ENCODE measurements at places on chromosomes 7 and 10.
A peak's percentile ranks its signal among the peaks of the same experiment; 100 is the strongest.

GRCh38 chr10:26491934-26492333 lies 53.8 kb downstream of the APBB1IP start:
- DNase-seq, result no peak

GRCh38 chr7:11775401-11775800 lies 56.6 kb downstream of the THSD7A start:
- no peak for DNase-seq

DNA sequence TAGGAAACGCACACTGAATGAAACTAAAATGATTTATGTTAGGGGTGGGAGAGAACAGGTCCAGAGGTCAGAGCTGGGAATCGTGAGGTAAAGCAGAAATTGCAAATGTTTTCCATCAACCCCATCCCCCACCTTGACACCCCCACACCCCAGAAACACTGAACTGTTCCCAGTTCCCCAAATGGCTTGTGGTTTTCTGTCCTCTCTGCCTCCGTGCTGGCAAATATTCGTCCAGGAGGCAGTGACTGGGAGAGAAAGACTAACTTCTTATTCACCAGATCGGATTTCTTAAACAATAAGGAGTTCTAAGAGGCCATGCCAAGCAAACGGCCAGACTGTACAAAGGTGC lies 730 bp upstream of the RASSF4 start:
- no peak for DNase-seq

GRCh38 chr7:94417306-94417705 lies 22.6 kb downstream of the COL1A2 start:
- no peak for DNase-seq

DNA sequence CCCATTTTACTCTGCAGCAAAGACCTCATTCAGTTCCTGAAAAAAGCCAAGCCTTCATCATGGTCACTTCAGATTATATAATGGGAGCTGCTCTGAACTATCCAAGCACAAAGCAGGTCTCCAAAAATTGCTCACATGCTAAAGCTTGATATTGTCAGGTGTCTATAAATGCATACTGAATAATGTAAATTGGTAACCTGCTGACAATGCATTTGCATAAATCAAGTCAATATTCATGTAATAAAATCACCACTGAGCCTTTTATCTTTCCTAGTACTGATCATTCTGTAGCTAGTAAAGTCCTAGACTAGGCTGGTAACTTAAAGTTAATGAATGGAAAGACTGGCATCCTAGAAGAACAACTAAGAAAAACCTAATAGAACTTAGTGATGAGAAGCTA lies 188.3 kb downstream of the IMMP2L start:
- no peak for DNase-seq

- DNase-seq, result no peak
Observed at GRCh38 chr10:71812016-71812912, 38.8 kb downstream of the PSAP start.

DNA sequence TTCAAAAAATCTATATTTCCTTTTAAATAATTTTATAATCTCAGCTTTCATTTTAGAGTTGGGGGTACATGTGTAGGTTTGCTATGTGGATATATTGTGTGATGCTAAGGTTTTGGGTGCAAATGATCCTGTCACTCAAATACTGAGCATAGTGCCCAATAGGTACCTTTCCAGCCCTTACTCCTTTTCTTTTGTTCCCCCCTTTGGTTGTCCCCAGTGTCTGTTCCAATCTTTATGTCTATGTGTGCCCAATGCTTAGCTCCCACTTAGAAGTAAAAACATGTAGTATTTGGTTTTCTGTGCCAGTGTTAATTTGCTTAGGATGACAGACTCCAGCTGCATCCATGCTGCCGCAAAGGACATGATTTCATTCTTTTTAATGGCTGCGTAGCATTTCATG lies 103.6 kb downstream of the ZEB1 start:
- DNase-seq, result no peak

DNA sequence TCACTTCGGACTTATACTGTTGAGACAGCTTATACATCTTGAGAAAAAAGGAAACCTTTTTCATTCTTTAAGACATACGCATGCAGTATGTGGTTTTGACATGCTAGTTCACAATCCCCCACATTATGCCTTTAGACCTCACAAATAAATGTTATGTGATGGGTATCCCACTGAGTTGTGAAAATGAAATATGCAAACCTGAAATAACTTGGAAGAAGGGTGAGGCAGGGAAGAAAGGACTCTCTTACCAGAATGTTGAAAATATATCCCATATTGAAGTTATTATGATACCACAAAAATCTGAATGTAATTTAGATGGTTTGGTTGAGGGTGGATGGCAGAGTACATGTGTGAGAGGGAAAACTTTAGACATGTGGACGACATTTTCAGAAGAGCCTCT lies 379.8 kb downstream of the BBS9 start:
- DNase-seq, result no peak

- DNase-seq, result no peak
Observed at GRCh38 chr10:43899224-43899959, 250.7 kb upstream of the ZNF32 start.

DNA sequence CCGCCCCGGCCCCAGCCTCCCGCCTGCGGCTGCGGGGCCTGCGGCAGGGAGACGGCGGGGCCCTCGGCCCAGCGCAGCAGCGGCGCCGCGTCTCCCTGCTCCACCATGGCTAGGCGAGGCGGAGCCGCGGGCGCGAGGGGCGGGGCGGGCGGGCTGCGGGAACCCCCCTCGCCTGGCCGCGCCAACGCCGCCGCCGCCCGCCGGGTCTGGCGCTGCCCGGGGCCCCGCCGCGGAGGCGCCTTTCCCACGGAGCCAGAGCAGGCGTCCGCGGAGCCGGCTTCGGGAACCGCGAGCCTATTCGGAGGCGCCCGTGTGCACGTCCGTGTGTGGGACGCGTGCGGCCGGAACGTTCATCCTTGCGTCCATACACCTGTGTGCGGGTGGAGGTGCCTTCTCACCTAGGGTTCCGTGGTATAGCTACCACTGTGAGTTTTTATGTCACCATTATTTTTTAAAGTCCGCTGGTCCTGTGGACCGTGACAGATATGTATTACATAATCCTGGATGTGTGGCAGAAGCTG lies at the start of gene DENND11:
Gene DENND11 (minus strand): TSS at position 120 of the 521 bp plus-strand sequence. CDS start 13 bp downstream, at position 107.
- DNase-seq, result peak; percentile 32

GRCh38 chr7:47473499-47474210 lies 108.3 kb downstream of the TNS3 start:
- no peak for DNase-seq

DNA sequence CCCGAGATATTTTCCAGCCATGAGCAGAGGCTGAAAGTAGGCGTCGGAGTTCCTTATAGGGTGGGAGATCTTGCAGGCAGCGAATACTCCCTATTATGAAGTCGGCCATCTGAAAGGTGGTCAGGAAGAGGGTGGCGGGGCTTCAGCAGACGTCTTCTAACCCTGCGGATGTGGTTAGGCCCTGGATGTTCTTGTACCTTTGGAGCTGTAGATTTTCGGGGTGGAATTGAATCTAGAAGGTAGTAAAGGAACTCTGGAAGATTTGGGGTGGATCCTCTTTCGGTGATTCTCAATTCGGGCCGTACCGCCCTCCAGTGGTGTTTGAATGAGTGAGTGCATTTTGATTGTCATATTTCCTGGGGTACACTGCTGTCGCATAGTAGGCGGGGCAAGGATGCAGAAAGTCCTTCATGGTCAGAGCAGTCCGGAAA lies 635 bp downstream of the NUP205 start:
- peak; percentile 36 for DNase-seq

DNA sequence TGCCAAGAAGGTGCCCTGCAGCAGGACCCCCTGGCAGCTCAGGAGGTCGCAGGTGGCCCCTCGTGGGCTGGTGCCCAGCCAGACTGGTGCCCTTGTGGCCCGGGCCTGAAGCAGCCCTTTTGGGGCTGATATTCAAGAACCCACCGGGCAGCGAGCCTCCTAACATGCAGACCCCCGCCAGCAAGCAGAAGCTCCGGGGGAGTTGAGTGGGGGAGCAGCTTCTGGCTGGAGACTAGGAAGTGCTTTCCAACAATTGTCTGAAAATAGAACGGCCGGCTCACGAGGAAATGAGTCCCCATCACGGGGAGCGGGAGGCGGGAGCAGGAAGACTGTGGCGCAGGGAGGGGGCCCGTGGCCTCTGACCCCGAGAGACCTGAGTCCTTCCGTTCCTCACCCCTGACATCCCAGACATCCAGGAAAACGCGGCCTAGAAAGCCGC lies 9.5 kb upstream of the INTS1 start:
- DNase-seq, result no peak

GRCh38 chr10:10612151-10612550 lies 405.5 kb upstream of the CELF2 start:
- DNase-seq, result no peak

GRCh38 chr10:16742165-16742960 lies 74.9 kb downstream of the RSU1 start:
- DNase-seq, result peak; percentile 6

DNA sequence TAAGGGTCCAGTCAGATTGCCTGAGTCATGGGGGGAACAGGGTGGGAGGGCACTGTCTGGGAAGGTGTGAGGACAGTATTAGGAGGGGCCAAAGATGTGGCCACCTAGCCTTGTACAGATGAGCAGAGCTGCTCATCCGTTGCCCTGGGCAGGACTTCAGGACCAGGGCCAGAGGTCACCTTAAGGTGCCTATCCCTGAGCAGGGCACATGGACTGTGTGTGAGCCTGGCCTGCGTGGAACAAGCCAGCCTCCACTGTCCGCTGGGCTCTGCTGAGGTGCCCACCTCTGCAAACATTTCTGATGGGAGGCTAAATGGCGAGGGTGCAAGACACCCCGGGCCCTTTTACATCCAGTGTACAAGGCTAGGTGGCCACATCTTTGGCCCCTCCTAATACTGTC lies 3.4 kb upstream of the OPN1SW start:
- no peak for DNase-seq

GRCh38 chr10:107901076-107901475 lies 736.6 kb upstream of the SORCS1 start:
- DNase-seq, result no peak

DNA sequence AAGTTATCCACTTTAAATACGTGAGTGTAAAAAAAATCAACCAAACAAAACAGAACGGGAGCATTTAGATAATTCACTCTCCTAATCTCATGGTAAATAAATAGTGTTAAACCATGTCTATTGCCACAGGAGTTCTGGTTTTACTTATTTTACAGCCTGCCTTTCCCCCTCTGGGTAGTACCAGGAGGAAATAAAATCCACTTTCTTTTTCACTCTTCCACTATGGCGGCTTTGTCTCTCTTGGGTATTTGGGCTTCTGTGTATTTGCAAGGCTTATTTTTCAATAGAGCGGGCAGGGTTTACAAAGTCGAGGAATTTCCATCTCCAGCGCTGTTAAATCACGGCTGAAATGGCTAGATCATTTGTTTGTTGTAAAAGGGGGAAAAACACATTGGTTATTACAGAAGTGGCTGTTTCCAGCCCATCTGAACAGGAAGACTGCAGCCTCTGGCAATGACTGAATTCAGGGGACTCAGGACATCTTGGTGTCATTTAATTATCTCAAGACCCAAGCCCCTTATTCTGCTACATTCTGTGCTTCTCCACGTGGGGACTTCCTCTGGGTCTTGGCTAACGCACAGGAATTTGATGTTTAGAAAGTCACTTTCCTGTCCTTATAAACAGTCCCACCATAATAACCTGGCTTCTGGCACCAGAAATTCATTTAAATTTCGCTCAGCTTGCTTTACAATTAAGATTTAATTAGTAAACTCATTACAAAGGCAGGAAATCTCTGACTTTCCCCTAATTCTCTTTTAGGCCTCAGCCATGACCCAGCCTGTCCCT lies 323.9 kb downstream of the GATA3 start:
- DNase-seq, result no peak

GRCh38 chr10:60099998-60100747 lies 193.8 kb upstream of the CCDC6 start:
- peak; percentile 30 for DNase-seq

DNA sequence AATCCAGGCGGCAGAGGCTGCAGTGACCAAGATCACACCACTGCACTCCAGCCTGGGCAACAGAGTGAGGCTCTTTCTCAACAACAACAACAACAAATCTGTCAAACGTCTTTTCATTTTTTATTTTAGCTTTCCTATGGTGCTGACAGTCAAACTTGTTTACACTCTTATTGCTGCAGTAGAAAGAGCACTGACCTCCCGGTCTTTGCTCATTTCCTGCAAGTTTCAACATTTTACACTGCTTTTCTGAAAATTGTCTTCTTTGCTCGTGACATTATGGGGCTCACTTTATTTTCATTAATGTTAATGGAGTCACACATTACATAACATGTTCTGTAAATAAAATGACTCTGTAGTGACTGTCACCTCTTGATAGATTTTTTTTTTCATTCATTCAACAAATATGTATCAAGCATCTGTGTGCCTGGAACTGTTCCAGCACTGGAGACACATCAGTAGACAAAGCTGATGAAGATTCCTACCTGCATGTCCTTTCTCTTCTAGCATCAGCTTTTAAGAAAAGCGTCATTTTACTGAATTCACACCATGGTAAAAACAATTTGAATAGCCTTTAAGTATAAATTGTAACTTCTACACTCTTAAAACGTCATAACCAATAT lies 277.3 kb downstream of the CELF2 start:
- DNase-seq, result no peak

- peak; percentile 56 for DNase-seq
Observed at GRCh38 chr10:47047577-47048525, 136.6 kb downstream of the PTPN20 start.

DNA sequence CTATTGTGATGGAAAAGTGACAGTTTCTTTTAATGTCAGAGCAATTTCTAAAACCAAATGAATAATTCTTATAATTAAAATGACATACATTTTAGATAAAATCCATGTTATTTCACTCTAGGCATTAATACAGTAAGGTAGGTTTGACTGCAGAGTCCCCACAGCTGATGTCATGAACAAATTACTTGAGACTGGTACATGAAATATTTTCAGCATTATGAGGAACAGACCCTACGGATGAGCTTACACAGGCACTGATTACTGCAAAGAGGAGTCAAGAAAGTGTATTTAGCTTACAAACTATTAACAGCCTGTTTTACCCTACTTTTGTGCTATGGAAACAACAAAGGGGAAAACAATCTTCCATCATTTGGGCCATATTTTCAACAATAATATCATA lies 8.9 kb downstream of the COL1A2 start:
- no peak for DNase-seq

DNA sequence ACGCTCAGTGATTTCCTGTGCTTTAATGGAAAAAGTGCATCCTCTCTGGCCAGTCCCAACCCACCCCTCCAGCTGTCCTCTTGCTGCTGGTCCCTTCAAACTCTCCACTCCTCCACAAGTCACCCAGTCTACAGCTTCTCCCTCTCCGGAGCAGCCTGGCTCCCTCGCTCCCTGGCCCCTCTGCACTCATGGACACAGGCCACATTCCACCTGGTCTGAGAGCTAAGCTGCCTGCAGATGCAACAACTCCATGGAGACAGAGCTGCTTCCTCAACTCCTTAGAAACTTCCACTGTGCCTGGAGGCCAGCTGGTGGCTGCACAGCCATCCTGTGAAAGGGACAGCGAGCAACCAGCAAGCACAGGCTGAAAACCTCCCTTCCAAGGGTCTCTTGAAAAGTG lies 88.0 kb downstream of the GPR26 start:
- no peak for DNase-seq

DNA sequence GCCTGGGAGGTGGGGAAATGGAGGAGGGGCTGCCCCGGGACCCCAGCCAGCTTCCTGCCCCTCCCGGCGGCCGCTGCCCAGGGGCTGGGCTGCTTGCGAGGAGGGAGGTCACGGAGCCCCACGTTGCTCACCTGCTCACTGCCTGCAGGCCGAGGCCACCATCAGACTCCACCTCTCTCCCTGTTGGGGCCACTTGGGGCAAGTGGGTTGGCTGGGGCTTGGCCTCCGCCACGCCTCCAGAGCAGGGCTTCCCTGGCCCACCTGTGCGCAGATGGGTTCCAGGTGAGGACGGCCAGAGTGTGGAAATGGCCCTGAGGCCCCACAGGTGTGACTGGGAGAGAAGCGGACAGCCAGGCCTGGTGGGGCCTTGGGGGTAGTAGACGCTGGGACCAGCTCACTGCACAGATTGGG lies 82.8 kb upstream of the DIP2C start:
- no peak for DNase-seq

Data from renal cortex interstitium (tissue), 15 donors.